ENCODE measurements at places on chromosomes 13 and 19.
A peak's percentile ranks its signal among the peaks of the same experiment; 100 is the strongest.

GRCh38 chr13:91904005-91904404, 505.6 kb downstream of the GPC5 start:
- DNase-seq: peak; percentile 46

DNA sequence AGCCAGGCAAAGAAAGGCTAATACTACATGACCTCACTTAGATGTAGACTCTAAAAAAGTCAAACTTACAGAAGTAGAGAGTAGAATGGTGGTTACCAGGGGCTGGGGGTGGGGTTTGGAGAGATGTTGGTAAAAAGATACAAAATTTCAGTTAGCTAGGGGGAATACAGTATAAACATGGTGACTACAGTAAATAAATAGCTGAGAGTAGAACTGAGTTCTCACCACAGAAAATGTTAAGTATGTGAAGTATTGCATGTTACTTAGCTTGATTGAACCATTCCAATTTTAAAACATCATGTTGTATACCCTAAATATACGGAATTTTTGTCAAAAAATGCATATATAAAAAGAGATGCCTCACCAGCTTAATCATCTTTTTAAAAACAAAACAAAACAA, 67.5 kb upstream of the DOCK9 start:
- DNase-seq: no peak

- DNase-seq: no peak
Measured at GRCh38 chr19:10226376-10227025, 4.6 kb downstream of the S1PR2 start.

DNA sequence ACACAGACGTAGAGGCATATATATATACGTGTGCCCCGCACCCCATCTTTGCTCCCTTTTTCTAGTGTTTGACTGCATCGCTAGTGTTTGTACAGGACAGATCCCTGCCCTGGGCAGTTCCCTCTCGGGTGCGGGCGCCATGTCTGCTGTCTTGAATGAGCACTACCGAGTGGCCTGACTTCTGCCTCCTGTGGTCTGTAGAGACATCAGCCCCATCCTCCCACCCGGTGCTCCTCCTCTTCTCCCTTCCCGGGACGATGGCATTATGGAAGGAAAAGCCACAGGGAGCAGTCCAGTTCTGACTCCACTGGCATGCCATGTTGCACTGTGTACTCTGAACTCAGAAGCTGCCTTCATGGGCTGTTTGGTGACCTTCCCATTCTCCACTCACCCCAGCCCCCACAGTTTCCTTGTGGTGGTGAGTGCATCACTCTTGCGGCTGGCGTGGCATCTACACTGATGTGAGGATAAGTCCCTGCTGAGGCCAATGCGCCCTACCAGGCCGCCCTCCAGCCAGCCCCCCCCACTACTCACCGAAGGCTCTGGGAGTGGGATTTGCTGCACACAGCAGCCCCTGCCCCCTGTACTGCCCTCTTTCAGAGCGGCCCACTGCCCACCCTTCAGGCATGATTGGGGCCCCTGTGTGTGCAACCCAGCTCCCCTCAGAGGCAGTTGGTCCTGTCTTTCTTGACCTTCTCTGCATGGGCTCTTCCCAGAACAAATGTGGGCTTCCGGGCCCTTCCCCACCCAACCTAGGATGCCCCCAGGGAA, 25.2 kb downstream of the TDRD12 start:
- DNase-seq: no peak

DNA sequence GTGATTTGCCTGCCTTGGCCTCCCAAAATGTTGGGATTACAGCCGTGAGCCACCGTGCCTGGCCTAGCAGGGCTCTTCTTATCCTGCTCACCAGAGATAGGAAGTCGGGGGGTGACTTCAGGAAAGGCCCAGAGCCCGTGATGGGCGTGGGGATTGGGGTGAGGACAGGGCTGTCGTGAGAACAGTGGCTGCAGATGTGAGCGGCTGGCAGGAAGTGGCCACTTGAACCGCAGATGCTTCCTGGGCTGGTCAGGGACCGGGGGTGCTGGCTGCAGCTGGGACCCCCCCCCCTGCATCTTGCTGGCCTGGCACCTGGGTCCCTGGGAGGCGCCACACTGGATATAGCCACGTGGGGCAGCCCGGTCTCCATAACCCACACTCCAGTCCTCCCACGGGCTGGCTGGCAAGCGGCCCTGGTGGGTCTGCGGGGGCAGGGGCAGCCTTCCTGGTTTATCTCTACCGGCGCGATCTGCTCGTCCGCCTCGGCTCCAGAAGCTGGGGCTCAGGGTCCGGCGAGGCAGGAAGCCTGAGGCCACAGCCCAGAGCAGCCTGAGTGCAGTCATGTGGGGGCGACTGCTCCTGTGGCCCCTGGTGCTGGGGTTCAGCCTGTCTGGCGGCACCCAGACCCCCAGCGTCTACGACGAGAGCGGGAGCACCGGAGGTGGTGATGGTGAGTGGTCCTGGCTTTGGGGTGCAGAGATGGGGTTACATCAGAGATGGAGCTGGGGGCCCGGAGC, at the start of gene F2RL3:
Gene F2RL3 (plus strand): TSS at position 371 of the 737 bp plus-strand sequence. CDS start 191 bp downstream, at position 562.
- DNase-seq: peak; percentile 94

- DNase-seq: no peak
Measured at GRCh38 chr19:50531171-50531612, 17.5 kb upstream of the ASPDH start.

GRCh38 chr13:104008541-104009435, 942.6 kb upstream of the SLC10A2 start:
- no peak for DNase-seq

GRCh38 chr13:27372896-27373295, 51.5 kb upstream of the GTF3A start:
- DNase-seq: no peak

- DNase-seq: no peak
Measured at GRCh38 chr19:47459477-47459876, 12.2 kb downstream of the SLC8A2 start.

DNA sequence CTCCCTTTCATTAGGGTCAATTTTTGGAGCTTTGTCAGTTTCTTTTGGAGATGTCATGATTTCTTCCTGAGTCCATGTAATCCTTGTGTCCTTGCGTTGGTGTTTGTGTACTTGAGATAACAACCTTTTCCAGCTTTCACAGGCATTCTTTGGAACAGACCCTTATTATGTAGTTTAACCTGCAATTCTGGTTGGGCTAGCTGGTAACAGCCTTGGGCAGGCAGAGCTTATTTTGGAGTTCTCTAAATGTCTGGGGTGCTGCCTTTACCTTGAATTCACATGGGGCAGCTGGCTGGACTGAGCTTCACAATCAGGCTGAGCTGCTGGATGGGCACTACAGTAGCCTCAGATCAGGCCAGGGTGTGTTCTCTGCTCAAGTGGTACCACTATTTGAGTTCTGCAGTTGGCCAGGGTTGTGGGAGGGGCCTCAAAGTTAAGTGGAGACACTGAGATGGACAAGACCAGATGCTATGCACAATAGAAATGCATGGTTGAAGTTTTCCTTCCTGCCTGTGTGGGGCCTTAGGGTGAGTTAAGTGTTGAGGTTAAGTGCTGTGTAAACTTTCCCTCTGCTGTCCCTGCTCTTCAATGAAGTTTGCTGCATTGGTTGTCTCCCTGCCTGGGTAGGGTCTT, 277.3 kb downstream of the ATP8A2 start:
- no peak for DNase-seq

DNA sequence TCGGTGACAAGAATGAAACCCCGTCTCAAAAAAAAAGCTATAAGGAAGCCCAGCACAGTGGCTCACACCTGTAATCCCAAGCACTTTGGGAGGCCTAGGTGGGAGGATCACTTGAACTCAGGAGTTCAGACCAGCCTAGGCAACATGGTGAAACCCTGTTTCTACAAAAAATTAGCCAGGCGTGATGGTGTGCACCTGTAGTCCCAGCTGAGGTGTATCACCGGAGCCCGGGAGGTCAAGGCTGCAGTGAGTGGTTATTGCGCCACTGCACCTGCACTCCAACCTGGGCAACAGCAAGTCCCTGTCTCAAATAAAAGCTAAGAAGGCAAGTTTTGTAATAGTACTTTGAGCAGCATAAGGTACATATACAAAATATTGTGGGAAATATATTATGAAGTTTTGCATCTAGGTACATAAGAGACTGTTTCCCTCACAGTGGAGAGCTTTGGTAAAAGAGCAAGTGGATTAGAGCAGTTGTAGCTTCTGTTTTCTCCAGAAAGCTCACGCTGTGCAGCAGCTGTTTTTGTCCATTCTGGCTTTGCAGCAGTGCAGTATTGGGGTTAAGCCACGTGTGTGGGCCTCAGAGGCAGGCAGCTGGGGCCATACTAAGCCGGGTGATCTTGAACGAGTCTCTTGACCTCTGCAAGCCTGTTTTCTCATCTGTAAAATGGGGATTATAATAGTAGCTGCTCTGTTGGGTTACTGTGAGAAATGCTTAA, 35.4 kb downstream of the ARHGAP35 start:
- DNase-seq: no peak

- no peak for DNase-seq
Measured at GRCh38 chr13:33875618-33876401, 57.9 kb downstream of the RFC3 start.

GRCh38 chr19:19743176-19743575, 10.3 kb upstream of the ZNF14 start:
- DNase-seq: no peak

GRCh38 chr13:98467263-98467985, 109.5 kb downstream of the STK24 start:
- no peak for DNase-seq

DNA sequence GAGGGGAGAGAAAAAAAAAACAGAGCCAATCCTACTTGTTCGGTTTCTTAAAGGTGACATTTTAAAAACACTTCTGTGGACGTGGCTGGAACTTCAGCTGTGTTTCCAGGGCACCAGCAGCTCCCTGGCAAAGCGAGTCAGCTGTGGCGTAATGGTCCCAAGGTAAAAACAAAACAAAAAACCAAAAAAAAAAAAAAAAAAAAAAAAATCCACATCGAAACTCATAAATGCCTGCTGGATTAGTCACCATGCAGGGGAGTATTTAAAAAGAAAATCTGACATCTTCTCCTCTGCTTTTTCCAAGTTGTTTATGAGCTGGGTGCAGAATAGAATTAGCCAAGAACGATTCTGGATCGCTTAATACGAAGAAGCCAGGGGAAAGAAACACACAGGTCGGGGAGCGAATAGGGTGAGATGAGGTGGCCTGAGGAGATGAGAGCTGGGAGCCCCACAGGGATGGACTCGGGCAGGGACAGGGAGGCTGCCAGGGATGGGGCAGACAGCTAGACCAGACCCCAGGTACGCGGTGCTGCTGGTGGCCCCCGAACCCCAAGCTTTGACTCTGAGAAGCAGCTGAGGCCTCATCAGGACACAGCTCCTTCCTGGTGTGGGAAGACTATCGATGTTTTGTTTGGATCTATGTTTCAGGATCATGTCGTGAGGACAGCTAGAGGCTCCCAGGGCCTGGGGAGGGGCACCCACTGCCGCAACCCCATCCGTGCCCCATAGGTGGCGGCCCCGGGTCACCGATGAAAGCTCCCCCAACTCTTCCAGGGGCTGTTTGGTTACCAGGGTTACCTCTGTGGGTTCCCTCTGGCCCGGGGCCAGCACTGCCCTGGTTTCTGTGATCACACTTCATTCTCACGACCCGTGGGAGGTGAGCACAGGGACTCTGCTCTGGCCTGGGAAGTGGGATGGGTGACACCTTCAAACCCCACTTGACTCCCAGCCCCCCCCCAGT, 3.1 kb upstream of the CTXN1 start:
- DNase-seq: peak; percentile 72

- DNase-seq: no peak
Measured at GRCh38 chr19:49222011-49222410, 64.4 kb downstream of the TRPM4 start.

GRCh38 chr19:50239921-50240590, 36.6 kb downstream of the MYH14 start:
- DNase-seq: no peak

GRCh38 chr19:41541990-41542584, 33.9 kb upstream of the CEACAM21 start:
- DNase-seq: peak; percentile 86

- DNase-seq: no peak
Measured at GRCh38 chr19:5048727-5049553, 80.0 kb downstream of the KDM4B start.

- peak; percentile 70 for DNase-seq
Measured at GRCh38 chr19:5718579-5719273, 1.2 kb downstream of the LONP1 start.

- no peak for DNase-seq
Measured at GRCh38 chr13:34361560-34361959, 543.6 kb downstream of the RFC3 start.

- no peak for DNase-seq
Measured at GRCh38 chr13:40272776-40273139, 393.7 kb downstream of the FOXO1 start.

DNA sequence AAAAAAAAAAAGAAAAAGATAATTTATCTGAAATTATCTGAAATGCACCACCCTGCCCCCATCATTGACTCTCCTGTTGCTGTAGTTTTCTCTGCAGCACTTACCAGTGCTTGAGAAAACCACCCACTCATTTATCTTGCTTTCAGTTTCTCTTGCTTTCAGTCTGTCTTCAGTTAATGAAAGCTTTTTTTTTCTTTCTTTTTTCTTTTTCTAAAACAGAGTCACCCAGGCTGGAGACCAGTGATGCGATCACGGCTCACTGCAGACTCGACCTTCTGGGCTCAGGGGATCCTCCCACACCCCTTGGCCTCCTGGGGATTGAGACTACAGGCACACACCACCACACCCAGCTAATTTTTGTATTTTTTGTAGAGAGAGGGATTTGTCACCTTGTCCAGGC, 4.3 kb upstream of the ACP5 start:
- peak; percentile 95 for DNase-seq

DNA sequence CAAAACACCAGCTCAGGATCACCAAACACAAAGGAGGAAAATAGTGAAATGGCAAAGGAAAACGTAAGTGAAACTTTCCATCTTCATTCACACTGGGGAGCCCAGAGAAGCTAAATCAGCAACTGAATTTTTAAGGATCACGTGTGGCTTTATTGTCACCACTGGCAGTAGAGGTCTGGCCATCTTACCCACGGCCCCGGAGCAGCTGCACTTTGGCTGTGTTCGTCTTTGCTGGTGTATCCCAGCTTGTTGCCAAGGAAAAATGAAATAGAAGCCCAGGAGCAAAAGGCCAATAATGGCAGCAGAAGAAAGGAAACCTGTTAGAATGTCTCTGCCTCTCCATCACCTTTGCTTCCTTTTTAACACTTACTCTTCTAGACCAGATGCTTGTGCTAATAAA, 274.7 kb downstream of the FOXO1 start:
- no peak for DNase-seq

DNA sequence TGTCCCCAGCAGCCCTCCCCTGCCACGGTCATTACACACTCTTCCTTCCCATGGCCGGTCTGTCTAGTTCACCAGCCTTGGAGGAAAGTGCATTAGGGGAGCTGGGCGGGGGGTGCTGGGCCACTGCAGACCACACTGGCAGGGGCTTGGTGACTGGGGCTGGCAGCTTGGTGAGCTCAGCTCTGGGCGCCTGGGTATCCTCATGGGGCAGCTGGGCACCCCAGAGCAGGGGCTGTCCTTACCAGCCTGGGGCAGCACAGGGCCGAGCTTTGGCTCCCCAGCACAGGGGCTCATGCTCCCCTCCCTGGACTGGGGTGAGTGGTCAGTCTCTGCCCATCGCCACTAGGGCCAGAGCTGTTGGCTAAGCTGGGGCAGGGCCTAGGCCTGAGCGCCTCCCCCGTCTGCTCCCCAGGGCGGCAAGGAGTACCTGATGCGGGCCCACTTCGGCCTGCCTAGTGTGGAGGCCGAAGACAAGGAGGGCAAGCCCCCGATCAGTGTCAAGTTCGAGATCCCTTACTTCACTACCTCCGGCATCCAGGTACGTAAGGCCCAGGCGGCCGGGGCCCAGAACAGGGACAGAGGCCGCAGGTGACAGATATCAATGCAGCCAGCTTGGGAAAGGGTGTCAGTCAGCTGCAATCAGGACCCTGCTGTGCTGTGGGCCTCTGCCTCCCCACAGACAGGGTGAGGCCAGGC, 35.5 kb downstream of the AP1M1 start:
- DNase-seq: no peak

- no peak for DNase-seq
Measured at GRCh38 chr13:46015366-46015765, 37.2 kb downstream of the ZC3H13 start.
